ENCODE measurements at places on chromosomes 6 and 20.

DNA sequence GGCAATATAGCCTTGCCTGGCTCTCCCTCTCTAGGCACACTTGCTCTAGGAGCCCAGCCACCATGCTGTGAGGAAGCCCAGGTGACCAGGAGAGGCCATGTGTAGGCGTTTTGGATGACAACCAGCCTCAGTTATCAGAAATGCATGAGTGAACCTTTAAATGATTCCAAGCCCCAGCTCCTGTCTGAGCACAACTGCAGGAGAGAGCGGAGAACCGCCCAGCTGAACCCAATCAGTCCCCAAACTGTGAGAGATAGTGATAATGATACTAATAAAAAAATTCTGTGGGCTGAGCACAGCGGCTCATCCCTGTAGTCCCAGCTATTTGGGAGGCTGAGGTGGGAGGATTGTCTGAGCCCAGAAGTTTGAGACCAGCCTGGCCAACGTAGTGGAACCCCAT lies 83.8 kb upstream of the TOX2 start:
- DNase-seq = no peak

DNA sequence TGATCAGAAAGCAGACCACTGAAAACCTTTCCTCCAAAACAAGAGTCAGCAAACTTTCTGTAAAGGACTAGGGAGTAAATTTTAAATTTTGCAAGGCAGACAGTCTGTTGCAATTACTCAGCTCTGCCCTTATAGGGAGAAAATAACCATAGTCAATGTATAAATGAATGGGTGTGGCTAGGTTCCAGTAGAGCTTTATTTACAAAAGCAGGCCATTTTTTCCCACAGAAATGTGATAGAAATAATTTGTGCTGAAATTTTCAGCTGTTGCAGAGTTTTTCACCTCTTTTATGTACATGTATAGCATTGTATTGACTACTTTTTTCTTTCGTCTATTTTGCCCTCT lies 7.7 kb downstream of the AMD1 start:
- DNase-seq = no peak

GRCh38 chr6:36426622-36427021 lies 16.0 kb downstream of the PXT1 start:
- DNase-seq = no peak

- DNase-seq = no peak
Measured at GRCh38 chr6:52000064-52000463, 87.3 kb downstream of the PKHD1 start.

- DNase-seq = no peak
Measured at GRCh38 chr6:102582569-102582968, 1189.1 kb downstream of the GRIK2 start.

- no peak for DNase-seq
Measured at GRCh38 chr20:50196248-50196647, 5.6 kb downstream of the CEBPB start.

DNA sequence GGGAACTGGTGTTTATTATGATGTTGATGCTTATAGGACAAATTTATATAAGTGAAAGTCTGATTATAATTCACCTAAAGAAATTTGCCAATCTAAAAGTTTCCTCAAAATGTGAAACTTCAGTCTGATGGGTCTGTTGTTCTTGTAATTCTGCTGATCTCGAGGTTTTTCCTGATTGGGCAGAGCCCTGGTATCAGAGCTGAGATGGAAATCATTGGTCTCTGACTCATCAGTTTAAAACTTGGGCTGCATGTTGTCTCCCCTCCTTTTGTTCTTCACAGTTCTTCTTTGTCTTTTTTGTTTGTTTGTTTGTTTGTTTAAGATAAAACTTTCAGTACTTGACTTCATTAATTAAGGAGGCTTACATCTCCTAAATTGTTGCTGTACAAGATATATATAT lies 5.9 kb downstream of the SMAP1 start:
- DNase-seq = no peak

GRCh38 chr6:148808786-148809304 lies 62.0 kb downstream of the UST start:
- DNase-seq = no peak

- DNase-seq = no peak
Measured at GRCh38 chr6:116406678-116407345, 36.1 kb downstream of the DSE start.

GRCh38 chr6:15363523-15364400 lies 117.9 kb downstream of the JARID2 start:
- DNase-seq = no peak

DNA sequence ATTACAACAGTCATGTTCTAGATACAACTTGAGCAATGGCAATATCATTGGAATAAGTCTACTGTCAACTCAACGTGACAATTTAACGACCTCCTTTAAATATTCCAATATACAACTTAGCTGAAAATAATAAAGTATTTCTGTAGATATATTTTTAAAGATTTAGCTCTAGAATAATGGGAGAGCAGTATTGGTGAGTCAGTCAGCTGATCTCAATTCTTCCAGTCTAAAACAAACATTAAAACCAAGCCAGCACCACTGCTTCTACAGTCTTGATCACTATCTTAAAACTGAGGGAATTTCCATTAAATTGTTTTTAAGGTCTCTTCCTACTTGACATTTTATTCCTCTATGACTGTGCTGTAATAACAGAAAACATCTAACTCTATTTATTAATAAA lies 38.2 kb downstream of the NOL7 start:
- DNase-seq = no peak

- DNase-seq = no peak
Measured at GRCh38 chr6:140854318-140854717, 1278.4 kb upstream of the GJE1 start.

DNA sequence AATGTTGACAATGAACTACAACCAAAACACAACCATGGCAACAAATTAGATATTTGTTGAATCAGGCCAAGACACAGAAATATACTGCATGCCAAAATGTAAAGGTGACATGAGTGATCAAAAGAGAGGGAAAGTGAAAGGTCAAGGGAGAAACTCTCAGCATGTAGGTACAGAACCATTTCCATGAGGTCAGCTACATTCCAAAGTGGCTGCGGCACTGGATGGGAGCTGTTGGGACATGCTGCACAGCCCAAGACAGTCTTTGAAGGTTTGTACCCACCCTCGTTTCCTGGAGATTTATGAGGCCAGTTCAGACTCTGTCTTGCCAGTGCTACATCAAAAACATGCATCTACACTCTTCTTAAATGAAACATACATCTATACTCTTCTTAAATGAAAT lies 579.9 kb downstream of the BMP2 start:
- no peak for DNase-seq

DNA sequence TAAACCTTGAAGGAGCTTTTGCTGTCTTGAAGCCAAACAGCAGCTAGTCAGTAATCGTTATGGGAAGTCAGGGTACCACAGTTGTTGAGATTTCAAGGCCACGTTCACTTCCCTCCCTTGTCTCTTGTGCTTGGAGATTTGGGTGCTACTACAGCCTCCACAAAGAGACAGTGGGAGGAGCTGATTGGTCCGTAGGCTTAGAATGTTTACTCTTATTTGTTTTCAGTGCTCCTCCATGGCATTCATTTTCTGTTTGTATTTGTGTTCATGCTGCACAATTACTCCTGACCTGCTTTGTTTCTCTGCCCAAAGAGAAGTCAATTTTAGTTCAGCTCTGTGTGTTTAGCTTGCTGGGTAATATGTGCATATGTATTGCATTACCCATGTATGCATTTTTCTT lies 147.7 kb downstream of the PRL start:
- no peak for DNase-seq

DNA sequence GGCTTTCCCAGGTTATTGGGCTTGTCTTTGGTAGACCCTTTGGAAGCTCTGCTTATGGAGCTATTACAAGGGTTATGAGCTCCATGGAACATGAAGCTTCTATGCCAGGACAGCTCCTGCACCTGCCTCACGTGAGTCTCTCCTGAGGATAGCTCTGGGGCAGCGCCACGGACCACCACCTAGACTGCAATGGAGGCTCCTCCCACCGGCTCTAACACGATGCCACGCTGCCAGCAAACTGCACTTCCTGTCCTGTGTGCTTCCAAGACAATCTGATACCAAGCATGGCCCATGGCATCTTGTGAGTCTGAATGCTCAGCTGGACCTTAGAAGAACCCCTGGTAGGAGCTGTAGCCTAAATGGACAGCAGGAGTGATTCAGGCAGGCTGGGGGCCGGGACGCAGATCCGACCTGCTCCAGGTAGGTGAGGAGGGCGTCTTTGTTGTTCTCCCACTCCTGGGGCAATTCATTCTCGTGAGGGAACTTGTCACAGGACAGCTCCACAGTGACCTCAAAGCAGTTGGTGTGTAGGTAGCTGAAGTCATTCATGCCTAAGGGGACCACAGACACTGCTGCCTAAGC lies 5.5 kb downstream of the CPXM1 start:
- DNase-seq = no peak

DNA sequence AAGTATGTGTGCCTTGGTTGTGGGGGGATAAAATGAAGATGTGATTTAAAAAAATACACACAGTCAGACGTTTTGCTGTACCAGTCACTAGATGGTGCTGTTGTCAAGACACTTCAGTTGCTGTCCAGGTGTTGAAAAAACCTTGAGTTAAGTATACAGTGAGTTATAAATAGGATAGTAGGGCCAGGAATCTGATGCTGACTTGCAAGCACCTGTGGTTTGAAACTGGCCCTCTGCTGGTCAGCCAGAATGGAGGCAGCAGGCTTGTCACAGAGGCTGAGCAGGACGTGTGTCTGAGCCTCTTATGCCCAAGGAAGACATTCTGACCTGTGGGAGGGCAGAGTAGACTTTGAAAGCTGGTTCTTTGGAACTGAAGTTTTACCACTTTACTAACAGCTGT lies 27.8 kb downstream of the RNF8 start:
- DNase-seq = no peak

GRCh38 chr6:145784683-145785082 lies 29.9 kb downstream of the FBXO30 start:
- no peak for DNase-seq

DNA sequence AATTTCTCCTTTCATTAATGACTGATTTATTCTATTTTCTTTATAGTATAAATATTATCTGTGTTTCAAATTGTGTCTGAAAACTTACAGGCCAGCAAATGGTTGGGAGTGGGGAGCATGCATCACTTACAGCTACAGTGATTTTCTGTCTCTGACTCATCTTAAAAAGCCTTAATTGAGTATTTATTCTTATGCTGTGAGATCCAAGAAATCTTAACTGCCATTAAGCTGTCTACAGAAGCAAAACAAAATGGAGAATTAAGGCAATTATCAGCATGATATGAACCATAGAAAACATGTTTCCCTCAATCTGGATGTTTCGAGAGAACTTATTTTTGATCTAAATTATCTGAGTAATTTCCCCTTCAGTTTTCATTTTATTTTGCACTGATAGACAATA lies 831.2 kb downstream of the KIF16B start:
- no peak for DNase-seq

DNA sequence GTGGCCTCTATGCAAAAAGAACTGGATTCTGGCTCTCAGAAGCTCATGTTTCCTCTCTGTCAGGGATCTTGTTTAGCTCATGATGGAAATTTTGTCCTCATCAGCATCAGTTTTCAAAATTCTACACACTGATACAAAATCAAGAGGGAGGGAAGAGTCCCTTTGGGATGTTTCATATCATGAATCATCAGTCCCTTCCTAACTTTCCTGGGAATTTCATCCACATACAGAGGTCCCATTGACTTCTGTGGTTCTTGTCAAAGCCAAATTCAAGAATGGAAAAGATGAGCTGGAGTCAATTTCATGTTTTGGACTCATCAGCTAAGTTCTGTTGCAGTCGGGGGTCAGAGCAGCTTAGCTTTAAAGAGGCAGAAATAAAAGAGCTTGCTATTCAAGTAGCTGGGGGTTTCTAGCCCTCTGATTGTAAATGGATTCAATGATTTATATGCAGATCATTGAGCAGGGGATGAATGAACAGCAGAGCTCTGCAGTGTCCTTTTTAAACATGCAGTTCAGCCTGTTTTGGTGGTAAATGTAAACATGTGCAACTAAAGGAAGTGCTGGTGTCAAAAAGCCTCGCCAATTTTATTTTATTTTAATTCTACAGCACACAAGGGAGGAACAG lies 21.3 kb upstream of the TMEM14A start:
- no peak for DNase-seq

DNA sequence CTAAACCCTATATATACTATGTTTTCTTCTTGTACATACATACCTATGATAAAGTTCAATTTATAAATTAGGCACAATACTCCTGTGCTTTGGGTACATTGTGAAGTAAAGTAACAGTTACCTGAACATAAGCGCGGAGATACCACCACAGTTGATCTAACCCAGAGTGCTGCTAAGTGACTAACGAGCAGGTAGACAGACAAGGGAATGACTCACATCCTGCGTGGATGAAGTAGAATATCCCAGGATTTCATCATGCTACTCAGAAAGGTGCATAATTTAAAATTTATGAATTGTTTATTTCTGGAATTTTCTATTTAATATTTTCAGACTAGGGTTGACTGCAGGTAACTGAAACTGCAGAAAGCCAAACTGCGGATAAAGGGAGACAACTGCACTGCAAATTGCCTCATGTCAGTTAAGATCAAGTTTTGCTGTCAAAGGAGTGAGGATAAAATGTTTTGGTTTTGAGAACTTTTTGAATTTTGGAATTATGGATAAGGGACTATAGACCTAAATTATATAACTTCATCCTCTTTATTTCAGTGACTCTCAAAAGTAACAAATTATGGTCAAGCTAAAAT lies 14.4 kb downstream of the MKKS start:
- DNase-seq = no peak

- DNase-seq = no peak
Measured at GRCh38 chr6:148464319-148465010, 121.8 kb downstream of the SASH1 start.

All from stimulated activated CD8-positive, alpha-beta memory T cell treated with anti-CD3 and anti-CD28 coated beads, Interleukin-4, amount 100 ng/mL, for 1 hour (primary cell).